ENCODE measurements at places on chromosomes 7 and 10. TPM values are rescaled to one million over a fixed set of nuclear protein-coding genes. Genes with fewer than 3 reads are reported as not detected.
A peak's percentile ranks its signal among the peaks of the same experiment; 100 is the strongest.

The BTBD16 gene
- 1.2 TPM for total RNA-seq

The TMEM184A gene
- total RNA-seq = 39.8 TPM

The SAMD9L gene
- total RNA-seq = 6.4 TPM

The CAMK1D gene
- total RNA-seq = 19.4 TPM

The WDR86 gene
- 2.9 TPM for total RNA-seq

The CALCR gene
- total RNA-seq = 0.17 TPM

The HOXA11 gene
- total RNA-seq = not detected

The CCDC172 gene
- not detected for total RNA-seq

The GET4 gene
- 37.5 TPM for total RNA-seq

The HK1 gene
- 70.7 TPM for total RNA-seq

DNA sequence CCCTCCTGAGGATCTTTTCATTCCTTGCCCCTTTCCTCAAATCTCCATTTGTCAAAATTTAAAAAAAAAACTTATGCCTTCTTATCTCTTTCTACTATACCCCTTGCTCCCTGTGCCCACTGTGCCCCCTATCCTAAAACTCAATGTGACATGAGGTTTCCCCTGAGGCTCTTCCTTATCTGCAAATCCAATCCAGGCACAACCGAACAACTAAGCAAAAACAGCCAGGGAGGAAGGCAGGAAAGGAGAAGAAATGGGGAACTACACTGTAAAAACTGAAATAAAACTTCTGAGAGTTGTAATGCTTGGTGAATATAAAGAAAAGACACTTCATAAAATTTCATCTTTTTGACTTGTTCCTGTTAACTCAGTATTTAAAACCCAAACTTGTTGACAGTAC is 54.2 kb downstream of the CRPPA start:
- DNase-seq = no peak

- DNase-seq = no peak
Measured at GRCh38 chr10:1977461-1977860, 240.1 kb upstream of the ADARB2 start.

- no peak for DNase-seq
Measured at GRCh38 chr7:61111-61510, 131.3 kb upstream of the FAM20C start.

DNA sequence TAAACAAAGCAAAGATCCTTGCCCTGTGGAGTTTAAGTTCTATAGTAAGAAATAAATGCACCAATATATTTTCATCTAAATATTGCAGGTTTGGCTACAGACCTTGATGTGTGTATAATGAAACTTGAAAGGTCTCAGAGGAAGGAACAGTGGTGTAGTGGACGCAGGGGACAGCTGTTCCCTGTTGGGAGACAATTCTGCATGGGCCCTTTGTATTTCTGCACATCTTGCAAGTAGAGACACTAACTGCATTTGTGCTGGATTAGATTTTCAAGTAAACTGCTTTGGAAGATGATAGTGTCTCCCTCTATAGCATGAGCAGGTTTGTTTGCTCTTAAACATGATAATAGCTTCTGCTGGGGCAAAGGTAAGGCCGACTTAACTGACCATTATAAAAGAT is 57.5 kb upstream of the FAM133B start:
- DNase-seq = no peak

DNA sequence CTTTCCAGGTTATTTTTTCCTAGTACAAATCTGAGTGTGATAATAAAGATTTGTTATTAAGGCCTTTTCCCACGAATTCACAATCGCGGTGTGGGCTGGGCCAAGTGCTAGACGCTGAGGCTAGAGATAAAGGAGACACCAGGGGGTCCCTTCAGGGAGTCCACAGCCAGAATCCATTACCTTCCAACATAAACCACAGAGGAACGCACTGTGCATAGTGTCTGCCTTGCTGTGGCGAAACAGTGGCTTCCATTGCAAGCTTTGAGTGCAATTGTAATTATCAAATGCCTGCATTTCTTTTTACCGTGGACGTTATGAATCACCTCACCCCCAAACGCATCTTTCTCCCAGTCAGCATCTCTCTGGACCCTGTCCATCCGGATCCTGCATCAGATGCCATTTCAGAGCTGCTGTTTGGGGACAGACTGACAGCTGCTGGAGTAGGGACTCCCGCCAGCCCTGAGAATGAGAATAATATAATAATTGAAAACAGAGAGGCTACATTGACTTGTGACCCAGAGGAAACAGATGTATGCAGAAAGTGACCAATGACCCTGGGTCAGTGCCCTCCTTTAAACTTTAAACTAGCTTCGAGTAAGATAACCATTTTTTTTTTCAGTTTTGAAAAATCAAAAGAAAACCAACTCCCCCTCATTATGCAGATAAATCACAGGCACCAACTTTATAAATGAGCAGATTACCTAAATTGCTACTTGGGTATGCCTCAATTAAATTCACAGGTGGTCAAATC is 456.2 kb upstream of the NRP1 start:
- DNase-seq = no peak

DNA sequence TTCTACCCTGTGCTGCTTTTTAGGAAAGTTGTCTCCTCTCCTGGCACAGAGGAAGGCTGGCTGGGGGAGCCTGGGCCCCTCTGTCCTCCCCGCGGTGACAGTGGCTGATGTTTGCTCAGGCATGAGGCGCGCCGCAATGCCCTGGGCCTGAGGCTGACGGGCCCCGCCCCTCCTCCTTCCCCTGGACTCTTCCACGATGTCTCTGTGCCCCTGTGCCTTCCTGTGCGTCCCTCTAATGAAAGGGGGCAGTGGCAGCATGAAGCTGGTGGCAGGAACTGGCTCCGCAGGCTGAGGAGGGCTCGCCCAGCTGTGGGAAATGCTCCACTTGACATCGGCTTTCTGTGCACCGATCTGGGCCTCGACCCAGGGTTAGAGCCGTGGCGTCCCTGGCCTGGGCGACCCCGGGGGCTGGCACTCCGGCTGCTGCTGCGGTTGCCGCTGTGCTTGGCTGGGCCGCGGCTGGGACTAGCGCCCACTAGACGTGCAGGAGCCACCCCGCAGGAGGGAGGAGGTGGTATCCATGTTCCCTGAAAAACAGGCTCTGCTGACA is 67.9 kb downstream of the ZNF680 start:
- no peak for DNase-seq

GRCh38 chr7:4753598-4754432 is 21.6 kb upstream of the AP5Z1 start:
- DNase-seq = peak; percentile 79

GRCh38 chr10:101601541-101601940 is 13.4 kb downstream of the DPCD start:
- DNase-seq = no peak

GRCh38 chr7:123534383-123535260 is at the start of gene IQUB:
TSS of gene IQUB (minus strand) at chr7:123534595. CDS start at chr7:123512340, 22,255 bp downstream.
- peak; percentile 98 for DNase-seq

- DNase-seq = no peak
Measured at GRCh38 chr10:110372656-110373055, 67.9 kb upstream of the SMNDC1 start.

DNA sequence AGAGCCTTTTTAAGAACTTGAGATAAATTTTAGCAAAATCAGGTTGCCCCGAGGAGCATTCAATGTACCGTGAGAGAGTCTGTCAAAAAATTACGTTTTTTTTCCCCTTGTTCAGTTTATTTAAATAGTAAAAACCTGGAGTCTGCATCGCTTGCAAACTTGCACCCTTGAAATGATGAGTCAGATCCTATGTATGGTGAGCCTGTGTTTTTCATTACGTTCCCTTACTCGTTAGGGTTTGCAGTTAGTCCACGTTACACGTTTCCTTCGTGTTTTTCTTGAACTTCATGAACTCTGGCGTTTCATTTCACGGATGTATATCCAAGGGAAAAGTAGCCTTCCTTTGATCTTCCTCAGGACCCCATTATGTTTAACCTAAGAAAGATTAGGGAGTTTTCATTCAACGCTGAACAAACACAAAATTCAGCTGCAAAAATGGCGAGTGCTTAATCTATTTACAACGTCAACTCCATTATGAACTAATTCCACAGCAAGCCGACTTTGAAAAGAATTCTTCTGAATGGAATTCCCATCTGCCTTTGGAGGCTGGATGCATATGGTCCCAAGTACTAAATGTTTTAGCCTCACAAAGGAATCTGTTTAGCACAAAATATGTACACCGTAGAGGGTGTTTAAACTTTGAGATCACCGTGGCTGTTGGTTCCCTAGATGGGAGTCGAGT is 182.4 kb downstream of the MYOF start:
- DNase-seq = no peak

DNA sequence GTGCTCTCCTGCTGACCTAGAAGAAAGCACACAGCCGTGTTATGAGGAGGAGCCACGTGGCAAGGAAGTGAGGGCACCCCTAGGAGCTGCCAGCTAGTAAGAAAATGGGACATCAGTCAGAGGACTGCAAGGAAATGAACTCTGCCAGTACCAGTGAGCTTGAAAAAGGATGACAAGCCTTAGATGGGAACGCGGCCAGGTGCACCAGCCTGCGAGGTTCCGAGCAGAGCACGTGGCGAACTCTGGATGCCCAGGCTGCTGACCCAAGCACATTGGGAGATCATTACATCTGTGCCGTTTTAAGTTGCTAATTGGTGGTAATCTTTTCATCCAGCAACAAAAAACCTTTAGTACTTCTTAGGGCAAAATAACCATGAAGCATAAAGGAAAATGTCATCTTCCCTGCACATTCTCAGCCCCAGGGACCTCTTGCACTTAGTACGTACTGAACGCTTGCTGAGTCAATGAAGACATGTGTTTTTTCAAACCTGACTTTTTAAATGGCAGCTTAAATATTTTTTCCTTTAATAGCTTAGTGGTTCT is 69.4 kb downstream of the AMZ1 start:
- DNase-seq = no peak

DNA sequence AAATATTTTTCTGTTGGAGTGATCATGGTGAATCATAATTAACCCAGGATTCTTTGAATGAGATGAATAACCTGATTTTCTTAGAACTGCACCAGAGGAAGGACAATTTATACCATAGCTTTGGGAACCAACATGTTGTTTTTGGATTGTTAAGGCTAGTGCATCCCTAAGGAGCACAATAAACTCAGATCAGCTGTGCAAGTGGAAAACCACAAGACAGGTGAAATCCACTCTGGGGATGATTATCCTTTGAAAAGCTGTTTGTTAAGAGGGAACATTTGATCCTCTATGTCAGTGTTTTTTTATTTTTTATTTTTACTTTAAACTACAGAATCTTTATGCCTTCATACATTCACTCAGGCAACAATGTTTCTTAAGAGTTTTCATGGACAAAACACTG is 232.1 kb upstream of the PCLO start:
- DNase-seq = no peak

- DNase-seq = no peak
Measured at GRCh38 chr10:60044971-60045370, 138.6 kb upstream of the CCDC6 start.

GRCh38 chr10:82759050-82759449 is 884.1 kb downstream of the NRG3 start:
- DNase-seq = no peak

GRCh38 chr7:51175992-51176388 is 140.6 kb downstream of the COBL start:
- no peak for DNase-seq

DNA sequence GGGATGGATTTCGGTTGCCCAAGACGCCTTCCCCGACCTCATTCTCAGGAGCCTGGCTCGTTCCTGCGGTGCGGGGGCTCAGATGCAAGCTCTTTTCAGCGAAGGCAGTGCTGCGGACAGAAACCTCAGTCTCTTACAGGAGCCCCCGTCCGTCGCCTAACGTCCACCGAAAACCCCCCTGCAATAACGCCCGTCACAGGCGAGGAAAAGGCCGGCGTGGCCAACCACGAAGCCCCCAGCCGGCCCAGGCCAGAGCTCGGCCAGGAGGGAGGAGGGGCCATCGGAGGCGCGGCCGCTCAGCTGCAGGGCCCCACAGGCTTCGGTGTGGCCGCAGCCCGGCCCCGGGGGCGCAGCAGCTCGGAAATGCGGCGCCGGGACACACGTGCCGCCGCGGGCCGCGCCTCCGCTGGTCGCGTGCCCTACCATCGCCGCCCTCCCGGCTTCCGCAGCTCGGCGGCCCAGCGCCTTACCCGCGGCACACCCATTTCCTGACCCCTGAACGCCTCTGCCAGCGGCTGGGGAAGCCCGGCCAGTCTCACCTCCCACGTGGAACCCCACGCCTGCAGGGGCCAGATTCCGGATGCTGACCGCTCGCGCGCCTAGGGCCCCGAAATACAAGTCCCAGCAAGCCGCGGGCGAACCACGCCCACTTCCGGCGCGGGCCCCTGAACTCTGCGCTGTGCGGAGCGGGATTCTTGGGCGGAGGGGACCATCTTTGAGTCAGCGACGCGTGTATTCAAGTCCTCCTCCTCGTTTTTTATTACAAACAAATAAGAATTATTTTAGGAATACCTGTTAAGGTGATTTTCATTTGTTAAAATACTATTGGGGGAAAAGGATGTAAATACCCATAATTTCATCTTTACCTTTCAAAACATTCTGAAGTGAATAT is at the start of gene ZNF239:
ZNF239 (minus strand) TSS at position 616 of the 892 bp plus-strand sequence. CDS start 16,537 bp downstream, outside the sequence.
- peak; percentile 89 for DNase-seq

DNA sequence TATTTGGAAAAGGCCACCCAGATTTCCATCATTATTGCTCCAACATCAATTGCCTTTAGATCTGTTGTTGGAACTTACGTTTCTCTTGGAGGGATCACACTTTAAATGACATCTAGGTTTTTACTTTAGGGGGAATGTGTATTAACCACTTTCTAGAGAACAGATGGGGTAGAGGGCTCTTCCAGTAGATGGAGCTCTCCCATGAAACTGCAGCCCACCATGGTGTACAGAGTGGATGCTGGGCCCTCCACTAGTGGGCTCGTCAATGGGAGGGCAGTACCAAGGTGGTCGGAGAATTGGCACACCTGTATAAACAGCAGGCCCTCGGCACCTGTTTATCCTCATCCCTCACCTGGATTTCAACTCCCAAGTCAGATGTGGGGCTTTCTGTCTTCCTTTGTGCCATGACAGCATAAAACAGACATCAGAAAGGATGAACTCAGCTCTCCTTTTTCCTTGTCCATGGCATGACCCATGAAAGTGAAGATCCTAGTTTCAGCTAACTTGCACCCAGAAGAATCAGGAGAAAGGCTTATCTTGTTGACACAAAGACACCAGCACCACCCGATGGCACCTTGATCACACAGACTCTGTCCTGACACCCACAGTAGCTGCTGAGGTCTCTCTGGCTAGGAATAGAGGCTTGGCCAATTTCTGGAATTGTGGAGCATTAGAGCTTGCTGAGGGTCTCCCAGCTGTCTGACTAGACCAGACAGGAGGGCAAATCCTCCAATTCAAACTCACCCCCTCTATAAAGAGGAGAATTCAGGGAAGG is 150.5 kb downstream of the CYP26A1 start:
- DNase-seq = no peak

GRCh38 chr7:136687693-136688322 is 180.6 kb upstream of the CHRM2 start:
- DNase-seq = no peak

DNA sequence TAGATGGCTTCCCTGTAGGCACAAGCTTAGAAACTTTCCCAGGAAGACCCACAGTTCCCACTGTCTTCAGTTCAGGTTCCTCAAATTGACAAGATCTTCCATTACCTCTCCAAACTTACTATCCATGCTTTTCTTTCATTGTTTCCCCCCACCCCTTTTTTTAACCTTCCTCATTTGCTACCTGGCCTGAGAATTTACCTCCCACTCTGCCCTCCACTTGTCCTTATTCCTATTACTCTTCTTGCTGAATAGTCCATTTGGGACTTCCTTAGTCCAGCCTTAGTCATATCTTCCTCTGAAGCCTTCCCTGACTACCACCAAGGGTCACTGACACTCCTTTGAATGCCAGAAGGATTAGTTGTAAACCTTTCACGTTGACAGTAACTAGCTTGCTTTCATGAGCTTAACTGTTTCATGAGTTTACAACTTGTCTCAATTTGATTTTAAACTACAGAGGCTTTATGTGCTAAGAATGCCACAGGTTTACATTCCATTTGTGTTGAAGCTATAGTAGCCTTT is 1.2 kb upstream of the CALU start:
- DNase-seq = no peak

- DNase-seq = peak; percentile 12
Measured at GRCh38 chr7:26398756-26399509, 107.3 kb downstream of the SNX10 start.

Data from mucosa of gallbladder (tissue), 1 donor.